Colonic mucosa (tissue), 4 donors: ENCODE measurements at places on chromosomes 7 and 10.

DNA sequence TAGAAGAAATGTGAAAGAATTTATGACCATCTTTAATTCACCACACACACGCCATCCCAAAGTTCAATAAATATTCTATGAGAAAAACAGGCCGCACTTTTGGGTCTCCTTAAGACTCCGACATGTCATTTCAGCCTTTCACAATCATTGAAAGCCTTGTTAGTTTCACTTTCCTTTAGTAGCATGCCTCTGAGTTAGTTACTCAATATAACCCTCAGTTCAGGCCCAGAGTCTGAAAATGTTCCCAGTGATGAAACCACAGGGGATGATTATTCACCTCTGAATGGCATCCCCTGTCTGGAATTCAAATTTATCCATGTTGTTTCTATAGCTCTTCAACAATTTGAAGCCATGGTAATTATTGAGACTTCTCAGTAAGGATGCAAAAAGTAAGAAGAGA, 278.1 kb upstream of the NRP1 start:
- no peaks in the 10 kb centered on the region for H3K36me3 ChIP-seq
- H3K4me3 ChIP-seq: no peak overlapping the region
- no peak for DNase-seq

GRCh38 chr10:36475746-36476145, 649.7 kb upstream of the ANKRD30A start:
- H3K36me3 ChIP-seq: no peaks in the 10 kb centered on the region
- no peak for DNase-seq
- H3K27ac ChIP-seq: no peak overlapping the region
- no peaks in the 10 kb centered on the region for H3K4me1 ChIP-seq
- no peak overlapping the region for H3K4me3 ChIP-seq

- H3K27ac ChIP-seq: no peak overlapping the region
- H3K36me3 ChIP-seq: no peaks in the 10 kb centered on the region
These were observed 58.9 kb upstream of the NCAPG2 start for GRCh38 chr7:158763454-158764033.

- no peaks in the 10 kb centered on the region for H3K27me3 ChIP-seq
- H3K36me3 ChIP-seq: no peaks in the 10 kb centered on the region
- DNase-seq: no peak
These were observed 96.5 kb downstream of the DNAH11 start for GRCh38 chr7:21639206-21639868.

DNA sequence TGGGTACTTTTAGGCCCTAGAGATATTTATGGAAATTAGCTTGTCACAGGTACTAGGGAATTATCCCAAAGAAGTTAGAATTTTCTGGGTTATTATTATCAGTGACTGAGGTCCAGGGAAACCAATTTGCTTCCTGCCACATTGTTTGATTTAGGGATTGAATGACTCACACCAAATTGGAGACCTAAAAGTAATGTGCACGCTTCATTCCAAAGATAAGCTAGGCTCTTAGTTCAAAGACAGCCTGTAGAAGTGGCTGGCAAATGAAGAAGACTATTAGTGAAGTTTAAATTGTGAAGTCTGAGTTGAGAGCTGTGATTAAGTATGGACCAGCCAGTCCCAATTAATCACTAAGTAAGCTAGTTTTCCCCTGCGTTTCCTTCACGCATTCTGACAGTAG, 188.1 kb upstream of the MYO3A start:
- H3K27ac ChIP-seq: no peak overlapping the region
- H3K36me3 ChIP-seq: no peaks in the 10 kb centered on the region
- no peak overlapping the region for H3K4me3 ChIP-seq
- H3K4me1 ChIP-seq: no peaks in the 10 kb centered on the region
- H3K27me3 ChIP-seq: no peaks in the 10 kb centered on the region

DNA sequence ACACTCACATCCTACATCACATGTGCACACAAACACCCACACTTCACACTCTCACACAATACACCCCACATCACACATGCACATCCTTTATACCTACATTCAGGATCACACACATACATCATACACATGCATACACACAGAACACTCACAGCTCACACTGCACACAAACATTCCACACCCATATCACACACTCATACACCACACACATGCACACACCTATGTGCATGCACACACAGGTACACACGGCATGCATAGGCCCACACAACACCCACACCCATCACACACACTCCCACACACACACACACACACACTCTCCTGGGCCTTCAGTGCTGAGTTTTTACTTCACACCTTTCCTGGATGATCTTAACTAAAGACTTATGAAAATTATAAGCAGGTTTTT, 220.5 kb downstream of the DNAJB6 start:
- H3K4me3 ChIP-seq: no peak overlapping the region
- H3K27ac ChIP-seq: no peak overlapping the region
- DNase-seq: no peak
